SW480 (cell line): ENCODE measurements at places on chromosomes 2 and 18.

DNA sequence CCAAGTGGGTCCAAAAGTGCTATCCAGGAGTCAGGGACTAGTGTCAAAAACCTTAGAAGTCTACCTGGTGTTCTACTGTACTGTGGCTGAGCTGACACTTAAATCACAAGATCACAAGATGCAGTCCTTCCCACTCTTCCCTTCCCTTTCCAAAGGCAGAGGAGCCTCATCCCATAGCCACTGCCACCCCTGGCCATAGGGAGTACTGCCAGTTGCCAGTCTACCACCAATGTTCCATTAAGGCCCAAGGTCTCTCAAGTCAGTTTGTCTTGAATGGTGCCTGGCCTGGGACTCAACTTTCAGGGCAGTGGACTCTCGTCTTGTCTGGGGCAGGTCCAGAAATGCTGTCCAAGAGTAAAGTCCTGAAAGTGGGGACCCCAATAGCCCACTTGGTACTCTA is 585.6 kb downstream of the NUP35 start:
- no peak for DNase-seq

GRCh38 chr2:226702376-226702775 is 97.2 kb downstream of the IRS1 start:
- DNase-seq, result no peak

DNA sequence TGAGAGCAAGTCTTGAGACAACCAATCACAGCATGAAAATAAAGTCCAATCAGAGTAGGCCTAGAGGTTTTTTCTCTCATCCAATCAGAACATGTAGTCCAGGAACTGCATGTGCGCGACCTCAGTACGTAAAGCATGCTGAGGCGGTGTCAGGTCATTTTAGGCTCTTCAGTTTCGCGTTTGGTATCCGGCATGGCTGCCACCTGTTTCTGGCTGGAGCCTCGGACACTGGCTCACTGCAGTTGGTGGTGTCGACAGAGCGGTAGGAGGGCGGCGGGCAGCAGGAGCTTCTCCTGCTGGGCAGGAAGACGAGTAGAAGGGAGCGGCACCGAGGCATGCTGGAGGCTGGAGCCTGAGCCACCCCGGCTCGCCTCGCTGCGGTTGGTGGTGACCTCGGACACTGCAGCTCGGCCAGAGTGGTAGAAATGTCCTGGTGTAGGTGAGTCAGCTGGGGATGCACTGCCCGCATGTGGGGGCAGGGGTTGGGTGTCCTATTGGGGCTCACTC is 15.8 kb downstream of the CCDC74A start:
- DNase-seq, result no peak

GRCh38 chr2:221973502-221973901 is 325.3 kb downstream of the PAX3 start:
- DNase-seq, result no peak

- DNase-seq, result no peak
Measured at GRCh38 chr18:26418225-26418624, 130.1 kb downstream of the KCTD1 start.

GRCh38 chr2:216195565-216196029 is 86.4 kb downstream of the XRCC5 start:
- DNase-seq, result no peak

- no peak for DNase-seq
Measured at GRCh38 chr2:16621316-16621715, 44.3 kb downstream of the CYRIA start.

DNA sequence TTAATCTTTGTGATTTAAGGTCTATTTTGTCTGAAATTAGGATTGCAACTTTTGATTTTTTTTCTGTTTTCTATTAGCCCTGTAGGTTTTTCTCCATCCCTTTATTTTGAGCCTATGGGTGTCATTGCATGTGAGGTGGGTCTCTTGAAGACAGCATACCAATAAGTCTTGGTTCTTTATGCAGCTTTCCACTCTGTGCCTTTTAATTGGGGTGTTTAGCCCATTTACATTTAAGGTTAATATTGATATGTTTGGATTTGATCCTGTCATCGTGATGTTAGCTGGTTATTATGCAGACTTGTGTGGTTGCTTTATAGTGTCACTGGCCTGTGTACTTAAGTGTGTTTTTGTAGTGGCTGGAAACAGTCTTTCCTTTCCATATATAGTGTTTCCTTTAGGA is 17.7 kb downstream of the EHBP1 start:
- DNase-seq, result no peak

DNA sequence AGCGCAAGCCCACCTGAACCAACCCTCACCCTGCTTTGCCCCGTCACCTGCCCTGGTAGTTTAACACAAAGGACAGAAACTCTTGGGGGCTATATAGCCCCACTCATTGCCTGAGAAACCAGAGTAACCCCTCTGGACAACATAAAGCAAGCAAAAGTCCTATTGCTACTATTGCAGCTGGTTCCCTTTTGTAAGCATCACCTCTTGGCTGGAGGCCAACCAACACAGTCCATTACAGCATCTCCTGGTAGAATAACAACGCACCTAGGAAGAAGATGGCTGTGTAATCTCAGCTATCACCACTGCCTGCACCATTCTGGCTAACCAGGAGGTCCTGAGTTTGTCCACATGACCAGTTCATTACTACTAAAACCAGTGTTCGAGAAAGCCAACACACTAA is 36.4 kb downstream of the FLACC1 start:
- DNase-seq, result no peak

DNA sequence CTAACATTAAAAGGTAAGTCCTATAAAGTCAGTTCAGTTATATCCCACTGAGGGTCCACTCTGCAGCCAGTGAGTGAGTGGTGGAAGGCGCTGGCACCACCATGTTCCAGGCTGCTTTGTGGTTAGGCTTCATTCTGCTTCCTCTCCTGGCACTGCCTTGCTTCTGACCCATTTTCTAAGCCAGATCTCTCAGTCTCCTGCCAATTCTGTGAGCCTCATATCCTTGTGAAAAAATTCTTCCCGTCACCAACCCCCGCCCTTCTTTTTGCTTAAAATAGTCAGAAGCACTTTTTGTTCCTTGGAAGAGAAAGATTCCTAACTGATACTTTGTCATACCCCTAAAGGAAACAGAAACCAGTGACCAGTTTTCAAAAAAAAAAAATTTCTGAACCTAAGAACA is 139.8 kb upstream of the NCK2 start:
- no peak for DNase-seq

DNA sequence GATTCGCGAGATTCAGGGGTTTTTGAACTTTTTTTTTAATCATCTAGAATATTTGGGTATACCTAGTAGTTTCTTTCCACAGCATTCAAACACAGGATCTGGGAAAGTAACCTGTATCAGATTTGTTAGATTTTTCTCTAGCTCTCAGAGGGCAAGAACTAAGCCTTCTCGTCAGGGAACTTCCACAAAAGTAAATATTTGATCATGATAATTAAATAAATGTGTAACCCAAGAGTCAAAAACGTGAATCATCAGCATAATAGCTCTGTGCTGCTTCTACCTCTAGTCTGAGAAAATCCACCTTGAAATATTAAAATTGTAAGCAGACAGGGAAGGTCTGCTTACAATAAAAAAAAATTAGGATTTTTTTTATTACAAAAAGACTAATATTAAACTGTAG is 225.7 kb upstream of the SPOPL start:
- no peak for DNase-seq

DNA sequence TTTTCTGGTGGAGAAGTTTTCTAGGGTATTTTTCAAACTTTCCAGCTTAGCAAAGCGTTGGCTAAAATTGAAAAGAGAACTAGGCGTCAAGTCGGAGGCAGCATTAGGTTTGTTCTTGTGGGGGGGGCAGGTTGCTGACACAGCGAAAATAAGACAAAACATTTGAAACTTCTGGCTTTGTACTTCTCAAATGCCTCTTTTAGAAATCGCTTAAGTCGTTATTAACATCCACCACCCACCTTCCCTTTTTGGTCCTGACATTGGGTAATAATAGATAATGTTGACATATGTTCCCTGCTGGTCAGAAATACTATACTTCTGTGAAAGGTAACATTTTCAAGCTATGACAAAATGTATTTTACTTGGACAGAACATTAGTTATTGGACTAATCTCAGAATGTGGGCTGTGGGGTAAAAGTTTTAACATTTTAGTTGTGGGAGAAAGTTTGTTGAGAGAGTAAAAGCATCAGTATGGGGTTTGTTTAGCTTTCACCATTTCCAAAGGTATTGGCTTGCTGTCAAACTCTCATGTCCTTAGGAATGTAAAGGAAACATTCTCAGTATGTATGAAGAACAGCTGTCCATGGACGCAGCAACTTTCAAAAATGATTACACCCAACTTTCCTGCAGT is 88.1 kb upstream of the ZEB2 start:
- DNase-seq, result no peak

- no peak for DNase-seq
Measured at GRCh38 chr2:102417946-102418345, 5.0 kb upstream of the IL18RAP start.

GRCh38 chr2:197846777-197847176 is 42.4 kb downstream of the PLCL1 start:
- DNase-seq, result no peak

- DNase-seq, result no peak
Measured at GRCh38 chr2:127191331-127192219, 28.5 kb downstream of the CYP27C1 start.

GRCh38 chr2:156532989-156533388 is 96.8 kb downstream of the GPD2 start:
- no peak for DNase-seq

DNA sequence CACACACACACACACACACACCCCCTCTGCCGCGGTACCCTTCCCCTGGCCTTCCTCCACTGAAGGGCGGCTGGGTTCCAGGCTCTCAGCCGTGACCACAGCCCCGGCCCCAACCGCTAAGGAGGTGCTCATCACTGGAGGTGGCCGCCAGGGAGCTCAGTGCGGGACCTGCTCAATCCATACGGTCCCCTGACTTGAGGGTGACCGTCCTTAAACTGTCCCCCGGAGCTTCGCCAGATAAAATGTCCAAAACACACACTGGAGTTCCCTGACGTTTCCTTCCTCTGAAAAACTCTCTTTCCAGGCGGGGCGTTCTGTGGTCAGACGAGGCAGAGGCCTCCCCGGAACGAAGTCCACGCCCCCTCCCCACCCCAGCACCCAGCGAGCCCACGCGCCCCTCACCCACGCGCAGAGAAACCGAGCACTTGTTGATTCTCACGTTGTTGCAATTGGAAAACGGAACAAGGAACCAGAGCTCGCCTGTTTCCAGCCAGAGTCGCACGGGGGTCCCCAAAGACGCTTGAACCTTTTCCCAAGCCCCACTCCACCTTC is 1.4 kb downstream of the MBP start:
- DNase-seq, result no peak

GRCh38 chr2:56001947-56002346 is 78.4 kb upstream of the EFEMP1 start:
- DNase-seq, result no peak

DNA sequence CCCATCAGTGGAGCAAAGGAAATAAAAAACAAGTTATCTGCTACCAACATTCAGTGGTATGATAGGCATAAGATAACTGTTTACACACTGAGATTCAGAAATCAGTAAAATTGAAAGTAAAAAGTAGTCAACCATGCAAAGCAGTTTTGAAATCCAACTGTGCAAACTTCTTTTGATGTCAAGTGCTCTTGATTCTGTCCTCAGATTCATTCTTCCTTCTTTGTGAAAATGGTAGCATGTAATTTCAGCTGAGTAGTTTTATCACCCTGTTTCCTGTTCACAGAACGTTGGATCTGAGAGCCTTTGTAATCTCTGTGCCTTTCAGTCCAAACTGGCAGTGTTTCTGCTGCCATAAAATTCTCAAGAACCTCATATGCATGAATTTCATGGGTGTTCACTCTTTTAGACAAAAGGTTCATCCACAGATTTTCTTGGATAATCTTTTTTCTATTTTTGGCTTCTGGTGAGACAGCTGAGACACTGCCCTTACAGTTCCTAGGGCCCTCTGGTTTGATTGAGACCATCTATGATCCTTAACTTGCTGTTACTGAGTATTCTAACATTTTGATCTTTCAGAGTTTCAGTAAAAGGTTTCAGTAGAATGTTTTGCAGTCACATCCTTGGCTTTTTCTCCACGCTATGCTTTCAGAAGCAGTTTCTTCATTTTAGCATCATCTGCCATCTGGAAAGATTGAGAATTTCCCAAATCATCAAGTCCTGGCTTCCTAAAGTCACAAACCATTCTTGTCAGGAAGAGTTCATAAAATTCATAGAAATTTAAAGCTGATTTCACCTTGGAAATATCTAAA is 272.3 kb upstream of the EPHA4 start:
- DNase-seq, result no peak

DNA sequence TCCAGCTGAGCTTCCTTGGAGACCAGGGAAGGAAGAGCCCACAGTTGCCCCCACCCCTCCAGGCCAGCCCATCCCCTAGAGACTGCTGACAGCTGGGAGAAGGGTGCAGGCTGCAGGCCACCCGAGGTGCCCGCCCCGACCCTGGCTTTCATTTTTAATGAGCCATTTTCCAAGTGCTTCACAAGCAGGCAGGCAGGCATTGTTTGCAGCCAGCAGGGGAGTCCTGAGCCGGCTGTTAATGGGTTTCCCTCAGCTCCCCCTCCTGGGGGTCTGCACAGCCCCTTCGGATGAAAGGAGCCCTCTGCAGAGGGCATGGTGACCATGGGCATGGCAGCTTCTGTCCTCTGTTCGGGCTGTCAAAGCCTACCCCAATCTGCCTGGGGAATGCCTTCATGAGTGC is 94.5 kb downstream of the ZBTB7C start:
- DNase-seq, result no peak

DNA sequence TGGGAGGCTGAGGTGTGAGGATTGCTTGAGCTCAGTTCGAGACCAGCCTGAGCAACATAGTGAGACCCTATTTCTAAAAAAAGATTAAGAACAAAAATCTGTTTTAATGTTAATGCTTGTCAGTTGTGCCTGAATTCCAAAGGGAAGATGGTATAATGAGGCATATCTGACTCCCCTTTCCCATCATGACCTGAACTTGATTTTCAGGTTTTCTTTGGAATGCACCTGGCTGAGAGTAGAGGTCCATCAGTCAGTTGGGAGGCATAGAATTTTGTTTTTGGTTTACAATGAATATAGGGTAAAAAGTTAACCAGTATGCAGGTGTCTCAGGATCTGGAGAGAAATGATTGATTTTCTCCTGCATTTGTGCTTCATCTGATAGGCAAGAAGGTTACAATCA is 20.4 kb downstream of the RPIA start:
- no peak for DNase-seq
